Non-pigmented ciliary epithelial cell (primary cell): ENCODE measurements at places on chromosomes 13 and 19.

DNA sequence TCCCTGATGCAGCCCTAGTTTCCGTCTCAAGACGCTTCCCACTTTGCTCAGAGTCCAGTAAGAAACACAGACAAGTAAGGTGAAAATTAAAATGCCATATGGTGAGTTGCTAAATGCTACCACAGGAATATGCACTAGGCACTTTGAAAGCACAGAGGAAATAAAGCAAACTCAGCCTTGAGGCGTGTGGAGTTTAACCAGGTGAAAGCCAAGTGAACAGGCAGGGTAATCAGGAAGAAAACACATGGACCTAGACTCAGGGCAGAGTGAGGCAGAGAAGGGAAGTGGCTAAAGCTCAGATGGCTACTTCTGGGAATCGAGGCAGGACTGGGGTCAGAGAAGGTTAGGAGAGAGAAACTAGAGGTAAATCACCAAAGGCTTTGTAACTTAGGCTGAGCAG is 5.4 kb upstream of the UBL3 start:
- DNase-seq: no peak

- DNase-seq: peak; percentile 78
Observed at GRCh38 chr13:112942689-112943308, 26.2 kb upstream of the MCF2L start.

GRCh38 chr19:7618348-7618747 is 11.0 kb downstream of the XAB2 start:
- no peak for DNase-seq

DNA sequence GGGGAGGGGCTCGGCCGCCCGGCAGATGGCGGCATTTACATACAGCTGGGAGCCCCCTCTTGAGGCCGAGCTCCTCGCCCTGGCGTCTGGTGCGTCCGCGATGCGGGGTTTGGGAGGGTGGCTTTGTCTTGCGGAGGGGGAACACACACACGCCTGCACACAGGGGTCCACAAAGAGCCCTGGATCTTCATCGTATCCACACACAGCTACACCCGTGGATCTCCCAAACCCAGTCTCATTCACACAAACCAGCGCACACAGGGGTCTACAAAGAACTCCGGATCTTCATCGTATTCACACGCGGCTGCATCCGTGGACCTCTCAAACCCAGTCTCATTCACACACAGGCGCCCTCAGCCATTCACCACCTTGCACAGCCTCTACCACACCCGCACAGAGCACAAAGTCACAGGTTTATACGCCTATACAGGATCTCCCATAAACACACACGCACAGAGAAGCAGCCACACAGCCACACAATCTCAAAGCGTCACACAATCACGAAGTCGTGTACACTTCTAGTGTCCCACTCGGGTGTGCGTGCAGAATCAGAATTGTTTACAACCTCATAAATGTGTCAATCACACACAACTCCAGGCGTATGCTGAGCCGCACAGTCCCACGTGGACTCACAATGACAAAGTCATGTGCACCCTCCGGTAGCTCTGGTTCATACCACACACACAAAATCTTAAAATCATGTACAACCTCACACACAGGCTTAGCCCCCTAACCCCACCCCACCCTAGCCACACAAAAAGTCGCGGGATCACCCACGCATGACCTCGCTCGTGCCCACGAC is 550 bp upstream of the DLL3 start:
- DNase-seq: no peak

GRCh38 chr19:42571116-42571515 is 23.6 kb downstream of the CEACAM8 start:
- no peak for DNase-seq

DNA sequence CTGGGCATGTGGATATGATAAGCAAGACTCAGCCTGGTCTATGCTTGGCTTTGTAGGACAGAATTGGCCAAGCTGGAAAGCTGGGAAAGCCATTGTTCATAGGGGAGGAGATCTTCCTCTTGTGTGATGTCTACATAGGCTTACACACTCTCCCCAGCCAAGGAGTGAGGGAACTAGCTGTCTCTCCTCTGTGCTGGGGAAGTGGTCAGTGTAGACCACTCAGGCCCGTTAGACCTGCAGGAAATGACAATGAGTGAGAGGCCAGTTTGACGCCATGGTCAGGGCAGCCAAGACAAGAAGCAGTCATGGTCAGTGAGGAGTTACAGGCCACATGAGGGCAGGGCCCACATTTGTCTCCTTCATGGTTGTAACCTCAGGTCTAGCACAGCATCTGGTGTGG is 159.1 kb upstream of the KL start:
- no peak for DNase-seq

DNA sequence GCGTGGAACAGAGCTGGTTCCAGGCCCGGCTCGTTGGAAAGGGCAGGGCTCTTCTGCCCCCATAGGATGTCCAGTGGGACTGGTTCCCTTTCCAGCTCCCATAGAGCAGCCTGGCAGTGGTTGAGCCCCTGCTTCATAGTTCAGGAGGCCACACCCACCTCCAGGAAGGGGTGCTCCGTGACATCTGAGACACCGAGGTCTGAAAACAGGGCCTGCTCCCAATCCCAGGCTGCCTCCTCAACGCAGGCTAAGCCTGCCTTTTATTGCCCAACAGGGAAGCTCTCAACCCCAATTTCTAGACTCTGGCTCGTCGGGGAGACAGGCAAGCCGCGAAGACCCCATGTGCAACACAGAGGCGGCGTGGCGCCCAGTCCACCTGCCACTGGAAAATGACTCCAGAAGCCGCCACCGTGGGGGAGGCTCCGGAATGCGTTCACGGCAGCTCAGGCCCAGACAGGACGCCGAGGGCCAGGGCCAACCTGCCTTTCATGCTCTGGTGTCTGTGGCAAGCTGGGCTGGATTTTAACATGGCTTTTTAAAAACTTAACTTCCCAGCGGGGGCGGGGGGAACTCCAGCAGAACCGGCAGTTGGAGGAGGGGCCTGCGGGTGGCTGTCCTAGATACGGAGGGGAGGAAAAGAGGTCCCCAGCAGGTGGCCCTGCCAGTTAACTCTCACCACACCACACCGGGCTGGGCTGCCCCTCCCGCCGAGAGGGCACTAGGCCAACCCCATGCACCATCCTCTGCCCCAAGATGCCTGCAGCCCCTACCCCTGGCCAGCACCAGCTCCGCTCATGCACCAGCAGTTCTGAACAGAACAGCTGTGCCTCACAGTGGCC is 17.9 kb upstream of the TINCR start:
- no peak for DNase-seq

- no peak for DNase-seq
Observed at GRCh38 chr19:55156202-55157063, 1.1 kb downstream of the TNNI3 start.

DNA sequence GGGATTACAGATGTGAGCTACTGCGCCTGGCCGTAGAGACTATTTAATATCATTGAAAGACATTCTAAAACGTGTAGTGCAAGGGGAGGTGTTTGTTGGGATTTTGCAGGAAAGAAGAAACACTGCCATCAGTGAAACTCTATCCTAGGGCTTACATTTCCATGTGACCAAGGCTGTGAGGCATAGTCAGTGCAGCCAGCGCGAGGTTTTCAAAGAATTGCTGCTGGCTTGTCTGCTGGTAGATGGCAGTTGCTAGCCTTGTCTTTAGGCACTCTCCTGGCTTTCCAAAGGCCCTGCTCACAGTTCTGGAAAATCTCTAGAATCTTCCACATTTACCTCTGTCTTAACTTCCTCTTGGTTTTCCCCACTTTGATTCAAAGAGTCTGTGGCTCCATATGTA is 77.5 kb downstream of the GPC6 start:
- DNase-seq: no peak

GRCh38 chr13:50167224-50167947 is 152.1 kb downstream of the KCNRG start:
- no peak for DNase-seq

GRCh38 chr13:22235285-22235949 is 564.5 kb downstream of the FGF9 start:
- no peak for DNase-seq
